Adrenal gland (tissue), 19 donors: ENCODE measurements at places on chromosomes 4 and X. TPM values are rescaled to one million over a fixed set of nuclear protein-coding genes. Genes with fewer than 3 reads are reported as not detected.

The FGFR3 gene
- total RNA-seq = 0.78 TPM

The TMEM47 gene
- total RNA-seq = 27.0 TPM

- no peaks in the 10 kb centered on the region for H3K36me3 ChIP-seq
- H3K27ac ChIP-seq = no peak overlapping the region
- no peak overlapping the region for H3K4me3 ChIP-seq
- no peak for DNase-seq
- no peaks in the 10 kb centered on the region for H3K27me3 ChIP-seq
Observed at GRCh38 chr4:117549524-117549923, 464.1 kb upstream of the TRAM1L1 start.

GRCh38 chr4:28232376-28232775 lies 1371.7 kb downstream of the STIM2 start:
- H3K27ac ChIP-seq = no peak overlapping the region
- no peaks in the 10 kb centered on the region for H3K4me1 ChIP-seq
- no peaks in the 10 kb centered on the region for H3K36me3 ChIP-seq
- no peaks in the 10 kb centered on the region for H3K27me3 ChIP-seq
- H3K4me3 ChIP-seq = no peak overlapping the region

- no peaks in the 10 kb centered on the region for H3K36me3 ChIP-seq
- peaks cover 4% of the 10 kb centered on the region for H3K4me1 ChIP-seq
- no peak overlapping the region for H3K4me3 ChIP-seq
- no peak overlapping the region for H3K27ac ChIP-seq
Observed at GRCh38 chr4:87679449-87680169, 29.5 kb downstream of the DMP1 start.

DNA sequence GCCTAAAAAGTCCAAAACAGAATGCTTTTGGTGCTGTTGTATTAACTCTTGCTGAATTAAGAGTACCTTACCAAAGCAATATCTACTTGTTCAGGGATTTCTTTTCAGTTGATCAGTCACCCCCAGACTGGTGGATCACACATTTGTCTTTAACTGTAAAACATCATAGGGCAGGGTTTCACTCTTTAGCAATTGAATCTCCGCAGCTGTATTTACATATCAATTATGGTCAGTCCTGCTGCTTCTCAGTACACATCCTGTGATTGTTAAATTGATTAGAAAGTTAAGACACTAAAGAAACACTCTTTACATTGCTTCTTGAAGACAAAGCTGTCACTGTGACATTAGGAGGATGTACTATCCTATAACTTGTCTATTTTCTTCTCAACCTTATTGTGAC lies 277.1 kb upstream of the ADGRL3 start:
- no peak for DNase-seq
- no peaks in the 10 kb centered on the region for H3K27me3 ChIP-seq
- no peak overlapping the region for H3K27ac ChIP-seq
- H3K4me3 ChIP-seq = no peak overlapping the region

- no peak overlapping the region for H3K27ac ChIP-seq
- no peak overlapping the region for H3K4me3 ChIP-seq
- DNase-seq = no peak
- no peaks in the 10 kb centered on the region for H3K36me3 ChIP-seq
- H3K4me1 ChIP-seq = no peaks in the 10 kb centered on the region
Observed at GRCh38 chr4:16159286-16159685, 67.0 kb downstream of the TAPT1 start.

DNA sequence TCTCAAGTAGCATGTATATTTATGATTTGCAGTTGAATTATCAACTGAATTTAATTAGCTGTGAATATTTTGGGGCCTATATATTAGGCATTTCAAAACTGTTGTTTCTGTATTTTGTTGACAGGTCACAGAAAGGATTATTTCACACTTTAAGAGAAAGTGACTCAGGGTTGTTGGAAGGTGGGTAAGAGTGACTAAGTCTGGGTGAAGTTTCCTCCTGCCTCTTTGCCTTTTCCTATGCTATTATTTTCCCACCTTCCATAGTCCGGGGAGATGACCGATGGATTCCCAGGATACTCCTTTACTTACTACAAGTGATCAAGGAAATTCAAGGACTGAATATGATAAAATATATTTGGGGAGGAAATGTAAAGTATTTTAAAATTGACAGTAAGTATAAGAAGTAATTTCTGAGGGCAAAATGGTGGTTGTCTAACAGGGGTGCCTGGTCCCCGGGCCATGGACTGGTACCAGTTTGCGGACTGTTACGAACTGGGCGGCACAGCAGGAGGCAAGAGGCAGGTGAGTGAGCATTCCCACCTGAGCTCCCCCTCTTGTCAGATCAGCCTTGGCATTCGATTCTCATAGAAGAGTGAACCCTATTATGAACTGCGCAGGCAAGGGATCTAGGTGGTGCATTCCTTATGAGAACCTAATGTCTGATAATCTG lies 175.5 kb upstream of the GPRIN3 start:
- no peaks in the 10 kb centered on the region for H3K36me3 ChIP-seq
- H3K27ac ChIP-seq = no peak overlapping the region
- no peaks in the 10 kb centered on the region for H3K4me1 ChIP-seq
- no peak for DNase-seq
- H3K27me3 ChIP-seq = no peaks in the 10 kb centered on the region
- H3K4me3 ChIP-seq = no peak overlapping the region

DNA sequence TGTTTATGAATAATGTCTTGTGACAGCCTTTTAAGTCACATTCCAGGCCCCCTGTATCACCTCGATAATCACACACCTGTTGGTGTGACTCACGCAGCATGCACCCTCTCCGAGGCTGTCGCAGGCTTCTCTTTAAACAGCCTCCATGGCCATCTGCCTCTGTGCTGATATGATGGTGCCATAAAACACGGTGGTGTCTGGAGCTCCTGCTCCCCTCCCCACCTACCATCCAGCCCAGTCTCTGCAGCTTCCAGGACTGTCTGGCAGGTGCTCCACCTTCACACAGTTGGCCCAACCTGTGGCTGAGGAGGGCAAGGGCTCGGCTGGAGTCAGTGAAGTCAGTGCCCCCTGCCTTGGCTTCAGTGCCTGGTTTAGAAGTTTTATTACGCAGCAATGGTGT lies 173.8 kb upstream of the RPL34 start:
- no peak overlapping the region for H3K4me3 ChIP-seq
- no peak for DNase-seq
- H3K27me3 ChIP-seq = no peaks in the 10 kb centered on the region
- H3K4me1 ChIP-seq = no peaks in the 10 kb centered on the region
- no peaks in the 10 kb centered on the region for H3K36me3 ChIP-seq
- H3K27ac ChIP-seq = no peak overlapping the region

DNA sequence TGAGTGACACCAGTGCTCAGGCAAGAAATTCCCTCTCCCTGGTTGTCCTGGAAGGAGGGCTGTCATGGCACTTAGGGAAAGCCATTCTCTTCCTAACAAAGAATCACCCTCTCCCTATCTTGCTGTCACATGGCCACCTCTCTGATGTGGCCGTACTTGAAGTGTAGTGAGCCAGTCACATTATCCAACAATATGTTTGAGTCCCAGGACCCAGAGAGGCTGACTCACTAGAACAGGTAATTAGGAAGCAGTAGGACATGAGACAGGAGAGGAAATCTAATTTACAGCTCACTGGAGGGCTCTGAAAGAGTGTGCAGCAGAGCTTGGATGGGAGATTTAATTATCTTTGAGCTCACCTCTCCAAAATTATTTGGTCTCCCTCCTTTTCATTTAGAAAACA lies 299.1 kb downstream of the ARHGAP24 start:
- no peak overlapping the region for H3K27ac ChIP-seq
- H3K36me3 ChIP-seq = no peaks in the 10 kb centered on the region
- no peaks in the 10 kb centered on the region for H3K27me3 ChIP-seq
- no peak overlapping the region for H3K4me3 ChIP-seq

DNA sequence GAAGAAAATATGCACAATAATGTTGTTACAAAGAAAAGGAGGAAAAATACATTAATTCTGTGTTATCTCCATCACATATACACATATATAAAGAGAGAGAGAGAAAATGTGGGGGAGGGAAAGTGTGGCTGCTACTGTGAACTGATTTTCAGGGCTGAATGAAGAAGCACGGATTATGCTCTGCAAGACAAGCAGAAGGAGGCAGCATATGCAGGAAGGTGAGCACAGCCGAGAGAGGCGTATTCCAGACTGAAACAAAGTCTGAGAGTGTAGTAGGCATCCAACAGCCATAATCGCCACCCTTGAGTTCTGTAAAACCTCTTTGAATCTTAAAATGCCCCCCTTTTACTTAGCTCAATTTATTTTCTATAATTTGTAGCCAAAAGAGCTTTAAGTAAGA lies 1081.8 kb upstream of the GRID2 start:
- H3K4me3 ChIP-seq = no peak overlapping the region
- H3K36me3 ChIP-seq = no peaks in the 10 kb centered on the region
- no peak overlapping the region for H3K27ac ChIP-seq
- H3K27me3 ChIP-seq = no peaks in the 10 kb centered on the region

The LARP7 gene
- total RNA-seq = 49.6 TPM

The SOD3 gene
- total RNA-seq = 55.6 TPM

- no peaks in the 10 kb centered on the region for H3K27me3 ChIP-seq
- peak overlapping the region; percentile 71 for H3K4me3 ChIP-seq
- DNase-seq = peak; percentile 35
- no peaks in the 10 kb centered on the region for H3K36me3 ChIP-seq
Observed at GRCh38 chrX:132488180-132488705, 595 bp downstream of the MBNL3 start.

The MORC4 gene
- total RNA-seq = 34.8 TPM

DNA sequence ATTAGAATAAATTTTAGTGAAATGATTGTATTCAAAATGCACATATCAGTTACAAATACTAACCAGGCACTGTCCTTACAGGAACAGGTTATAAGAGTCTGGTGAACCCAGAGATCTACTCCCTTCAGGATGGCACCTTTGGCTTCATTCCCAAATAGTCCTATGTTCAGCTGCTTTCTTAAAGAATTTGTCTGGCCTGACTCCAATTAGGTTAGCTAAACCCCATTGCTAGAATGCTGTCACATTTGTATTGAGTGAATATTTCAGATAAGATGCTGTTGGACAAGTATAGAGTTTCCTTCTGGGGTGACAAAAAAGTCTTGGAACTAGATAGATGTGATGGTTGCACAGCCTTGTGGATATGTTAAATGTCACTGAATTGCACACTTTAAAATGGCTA lies 69.4 kb downstream of the EFHC2 start:
- H3K27ac ChIP-seq = no peak overlapping the region
- H3K4me3 ChIP-seq = no peak overlapping the region
- no peaks in the 10 kb centered on the region for H3K4me1 ChIP-seq
- H3K27me3 ChIP-seq = peaks cover 30% of the 10 kb centered on the region
- DNase-seq = no peak
- H3K36me3 ChIP-seq = no peaks in the 10 kb centered on the region

- H3K36me3 ChIP-seq = no peaks in the 10 kb centered on the region
- no peaks in the 10 kb centered on the region for H3K27me3 ChIP-seq
- no peak for DNase-seq
- no peak overlapping the region for H3K27ac ChIP-seq
- H3K4me3 ChIP-seq = no peak overlapping the region
- peaks cover 21% of the 10 kb centered on the region for H3K4me1 ChIP-seq
Observed at GRCh38 chrX:110012818-110013485, 10.0 kb downstream of the TMEM164 start.

DNA sequence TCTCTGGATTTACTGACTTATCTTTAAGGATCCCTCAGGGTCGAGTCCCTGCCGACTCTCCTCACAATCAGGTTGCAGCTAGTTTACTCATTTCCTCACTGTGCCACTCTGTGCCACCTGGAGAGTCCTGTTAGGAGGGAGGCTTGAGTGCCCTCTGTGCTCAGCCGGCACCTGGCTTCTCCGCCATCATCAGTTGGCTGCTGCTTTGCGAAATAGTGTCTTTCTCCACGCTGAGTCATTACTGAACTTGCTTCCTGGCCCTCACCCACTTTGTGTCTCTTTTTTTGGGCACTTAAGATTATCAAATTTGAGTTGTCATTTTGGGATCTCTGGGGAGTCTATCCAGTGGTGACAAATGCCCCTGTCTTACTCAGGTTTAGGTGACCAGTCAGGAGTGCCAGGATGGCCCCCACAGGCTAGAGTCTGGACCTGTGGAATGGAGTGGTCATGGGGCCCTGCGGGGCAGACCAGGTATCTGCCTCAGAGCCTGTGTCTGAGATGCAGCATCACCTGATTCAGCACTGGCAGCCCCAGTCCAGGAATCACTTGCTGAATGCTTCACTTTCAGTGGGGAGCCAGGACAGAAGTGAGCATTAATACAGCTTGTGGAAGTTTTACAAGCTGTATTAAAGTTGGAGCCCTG lies 37.7 kb downstream of the JADE1 start:
- H3K27me3 ChIP-seq = no peaks in the 10 kb centered on the region
- H3K4me3 ChIP-seq = no peak overlapping the region
- peaks cover 36% of the 10 kb centered on the region for H3K4me1 ChIP-seq

The IQCM gene
- total RNA-seq = not detected

DNA sequence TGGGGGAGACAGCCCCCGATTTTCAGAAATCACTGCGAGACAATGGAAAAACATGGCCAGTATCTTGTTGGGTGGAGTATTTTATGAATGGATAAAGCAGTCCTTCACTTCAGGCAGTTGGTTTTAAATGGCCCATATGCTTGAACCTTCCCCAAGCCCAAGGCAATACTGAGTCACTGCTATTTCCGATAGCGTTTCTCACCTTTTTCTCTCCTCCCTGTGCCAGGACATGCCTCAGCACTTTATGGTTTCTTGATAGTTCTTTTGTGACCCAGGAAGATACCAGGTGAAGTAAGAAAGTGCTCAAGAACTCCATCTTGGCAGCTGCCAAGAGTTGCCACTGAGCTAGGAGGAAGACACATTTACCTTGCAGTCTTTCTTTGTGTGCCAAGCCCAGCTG lies 26.8 kb upstream of the ESX1 start:
- H3K4me3 ChIP-seq = no peak overlapping the region
- no peak for DNase-seq
- H3K27me3 ChIP-seq = peaks cover 50% of the 10 kb centered on the region
- H3K27ac ChIP-seq = peak overlapping the region; percentile 40
- no peaks in the 10 kb centered on the region for H3K4me1 ChIP-seq
- no peaks in the 10 kb centered on the region for H3K36me3 ChIP-seq

DNA sequence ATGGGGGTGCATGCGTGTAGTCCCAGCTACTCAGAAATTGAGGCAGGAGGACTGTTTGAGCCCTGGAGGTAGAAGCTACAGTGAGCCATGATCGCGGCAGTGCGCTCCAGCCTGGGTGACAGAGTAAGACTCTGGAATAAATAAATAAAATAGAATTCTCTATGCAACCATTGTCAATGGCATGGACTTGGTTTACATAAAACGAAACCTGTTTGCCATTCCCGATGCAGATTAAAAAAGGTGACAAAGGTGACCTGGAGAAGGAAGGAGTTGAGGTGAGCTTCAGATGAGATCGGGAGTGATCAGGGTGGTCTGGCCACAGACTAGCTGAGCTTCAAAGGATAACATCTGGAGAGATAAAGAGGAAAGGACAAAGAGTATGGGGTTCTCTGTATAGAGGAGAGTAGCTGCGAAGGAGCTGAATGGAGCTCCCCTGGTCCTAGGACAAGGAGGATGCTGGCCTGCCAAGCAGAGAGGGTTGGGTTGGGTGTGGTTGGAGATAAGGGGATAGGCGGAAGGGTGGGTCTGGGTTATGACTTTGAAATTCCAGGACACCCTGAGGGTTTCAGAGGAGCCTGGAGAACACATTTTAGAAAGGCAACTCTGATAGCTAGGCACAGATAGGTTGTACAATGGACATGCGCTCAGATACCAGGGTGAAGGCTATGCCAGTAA lies 98.6 kb downstream of the RBM47 start:
- no peaks in the 10 kb centered on the region for H3K36me3 ChIP-seq
- DNase-seq = no peak
- no peaks in the 10 kb centered on the region for H3K27me3 ChIP-seq
- peaks cover 25% of the 10 kb centered on the region for H3K4me1 ChIP-seq

GRCh38 chr4:173174594-173175012 lies 6.0 kb downstream of the GALNT7 start:
- H3K4me1 ChIP-seq = no peaks in the 10 kb centered on the region
- no peaks in the 10 kb centered on the region for H3K36me3 ChIP-seq

The KLHL13 gene
- 4.3 TPM for total RNA-seq

The SPATA18 gene
- 21.7 TPM for total RNA-seq
